Renal cortex interstitium (tissue), 15 donors: ENCODE measurements at places on chromosomes 3 and 15. TPM values are rescaled to one million over a fixed set of nuclear protein-coding genes. Genes with fewer than 3 reads are reported as not detected.
A peak's percentile ranks its signal among the peaks of the same experiment; 100 is the strongest.

- peak; percentile 28 for DNase-seq
Measured at GRCh38 chr3:171566803-171567422, 106.7 kb upstream of the TNIK start.

Gene EXD1
- not detected for polyA plus RNA-seq

GRCh38 chr3:169813757-169814517 lies 1.2 kb upstream of the LRRC34 start:
- no peak for DNase-seq

Gene CAND2
- polyA plus RNA-seq: 9.3 TPM

- DNase-seq: no peak
Measured at GRCh38 chr3:67460841-67461510, 193.4 kb downstream of the SUCLG2 start.

- no peak for DNase-seq
Measured at GRCh38 chr3:138642927-138643253, 34.3 kb downstream of the FAIM start.

DNA sequence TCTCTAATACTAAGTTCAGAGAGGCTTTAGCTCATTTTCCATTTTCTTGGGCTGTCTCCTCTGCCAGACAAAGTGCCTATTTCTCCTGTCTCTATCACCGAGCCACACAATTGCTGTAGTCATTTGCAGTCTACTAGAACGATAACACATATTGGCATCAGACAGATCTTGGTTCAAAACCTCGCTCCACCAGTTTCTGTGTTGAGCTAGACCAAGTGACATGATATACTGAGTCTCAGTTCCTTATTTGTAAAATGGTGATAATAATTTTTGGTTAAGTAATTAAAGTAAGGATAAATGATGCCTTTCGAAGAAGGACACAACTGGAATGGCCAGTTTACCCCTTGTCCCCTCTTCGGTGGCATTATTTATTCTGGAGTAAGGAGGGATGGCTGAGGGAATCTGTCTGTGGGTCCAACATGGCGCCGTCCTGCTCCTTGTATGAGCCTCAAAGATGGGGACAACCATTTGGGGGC lies 398 bp upstream of the RAB7A start:
- no peak for DNase-seq

DNA sequence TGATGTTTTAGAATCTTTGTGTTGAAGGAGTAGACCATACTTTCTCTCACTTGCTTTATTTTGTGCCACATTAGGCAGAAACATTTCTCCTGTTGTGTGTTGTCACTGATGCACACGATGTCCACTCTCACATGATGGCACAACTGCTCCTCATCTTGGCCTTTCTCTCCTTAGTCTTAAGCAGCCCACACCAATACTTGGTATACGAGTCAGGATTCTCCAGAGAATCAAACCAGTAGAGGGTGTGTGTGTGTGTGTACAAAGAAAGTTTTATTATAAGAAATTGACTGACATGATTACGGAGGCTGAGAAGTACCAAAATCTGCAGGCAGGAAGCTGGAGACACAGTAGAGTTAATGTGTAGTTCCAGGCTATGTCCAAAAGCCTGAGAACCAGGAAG lies 187.1 kb downstream of the ALCAM start:
- DNase-seq: no peak

DNA sequence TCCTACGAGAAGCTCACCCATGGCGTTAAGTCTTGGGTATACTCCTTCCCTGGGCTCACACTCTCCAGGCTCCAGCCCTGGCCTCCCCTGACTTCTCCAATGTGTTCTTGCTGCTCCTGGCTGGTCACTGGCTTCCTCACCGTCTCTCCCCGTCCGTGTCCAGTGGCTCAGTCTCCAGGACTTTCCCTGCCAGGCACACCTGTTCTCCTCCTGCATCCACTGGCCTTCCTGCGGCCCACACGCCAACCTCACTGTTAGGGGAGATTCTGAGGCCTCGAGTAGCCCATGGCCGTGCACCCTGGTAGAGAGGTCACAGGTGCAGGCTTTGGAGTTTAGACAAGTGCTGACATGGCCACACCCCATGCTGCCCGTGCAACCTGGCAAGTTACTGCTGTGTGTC lies 91.9 kb upstream of the SNRPA1 start:
- DNase-seq: no peak

GRCh38 chr15:42908538-42908937 lies 12.0 kb downstream of the TTBK2 start:
- DNase-seq: no peak

GRCh38 chr3:184596886-184597575 lies 35.4 kb downstream of the EPHB3 start:
- no peak for DNase-seq

Gene GPR176
- polyA plus RNA-seq: 17.1 TPM

Gene LZTFL1
- polyA plus RNA-seq: 64.3 TPM
